ENCODE measurements at places on chromosomes 6 and 20.

DNA sequence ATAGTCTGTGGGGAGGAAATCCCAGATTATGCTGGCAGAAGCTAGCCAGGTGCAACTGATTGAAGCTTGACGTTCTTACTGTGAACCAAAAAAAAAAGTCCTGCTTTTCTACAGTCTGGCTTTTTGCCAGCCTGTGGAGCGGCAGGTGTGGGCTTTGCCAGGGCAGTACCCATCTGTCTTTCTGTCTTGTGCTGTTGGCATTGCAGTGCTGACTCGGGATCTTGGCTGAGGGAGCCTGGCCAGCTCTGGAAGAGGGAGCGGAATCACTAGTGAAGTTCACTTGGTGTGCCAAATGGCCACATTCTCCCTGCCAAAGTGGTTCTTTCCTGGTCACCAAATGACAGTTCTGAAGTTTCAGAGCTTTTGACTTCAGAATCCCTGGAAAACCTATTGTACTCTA is 5.0 kb downstream of the KIF3B start:
- DNase-seq = no peak

DNA sequence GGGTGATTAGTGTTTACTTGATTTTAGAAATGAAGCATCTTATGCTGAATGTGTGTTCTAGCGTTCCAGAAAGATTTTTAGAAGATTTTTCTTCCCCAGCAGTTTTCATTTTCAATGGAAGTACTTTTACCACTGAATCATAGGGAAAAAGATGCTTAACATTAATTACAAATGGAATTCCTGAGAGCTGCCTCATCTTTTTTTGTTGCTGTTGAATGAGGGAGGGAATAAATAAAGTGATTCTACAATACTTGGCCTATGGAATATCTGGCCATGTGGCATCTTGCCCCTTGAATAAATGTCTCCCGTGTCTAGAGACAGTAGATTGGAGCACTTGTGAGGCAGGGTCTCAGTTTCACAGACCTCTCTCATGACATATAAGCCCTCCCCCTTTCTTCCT is 44.1 kb upstream of the SLC22A1 start:
- no peak for DNase-seq

DNA sequence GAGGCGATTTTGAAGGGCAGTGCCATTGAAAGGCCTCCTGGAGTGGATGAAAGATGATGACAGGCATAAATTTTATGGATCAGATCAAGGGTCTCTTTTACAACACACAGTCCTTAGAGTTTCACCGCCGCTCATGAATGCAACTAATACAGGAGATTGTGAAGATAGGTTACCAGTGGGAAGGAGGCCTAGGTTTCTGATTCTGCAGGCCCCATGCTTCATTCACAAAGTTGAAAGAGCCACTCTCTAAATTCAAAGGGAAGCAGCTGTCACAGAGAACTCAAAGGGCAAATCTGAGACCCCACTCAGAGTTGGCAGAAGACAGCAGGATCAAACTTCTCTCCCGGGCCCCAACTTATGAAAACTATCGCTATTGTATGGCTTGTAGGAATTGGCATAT is 137.6 kb downstream of the MAP3K7 start:
- DNase-seq = no peak

- DNase-seq = no peak
Observed at GRCh38 chr20:24522452-24523330, 53.3 kb downstream of the SYNDIG1 start.

GRCh38 chr6:37725957-37726356 is 28.3 kb upstream of the MDGA1 start:
- no peak for DNase-seq

DNA sequence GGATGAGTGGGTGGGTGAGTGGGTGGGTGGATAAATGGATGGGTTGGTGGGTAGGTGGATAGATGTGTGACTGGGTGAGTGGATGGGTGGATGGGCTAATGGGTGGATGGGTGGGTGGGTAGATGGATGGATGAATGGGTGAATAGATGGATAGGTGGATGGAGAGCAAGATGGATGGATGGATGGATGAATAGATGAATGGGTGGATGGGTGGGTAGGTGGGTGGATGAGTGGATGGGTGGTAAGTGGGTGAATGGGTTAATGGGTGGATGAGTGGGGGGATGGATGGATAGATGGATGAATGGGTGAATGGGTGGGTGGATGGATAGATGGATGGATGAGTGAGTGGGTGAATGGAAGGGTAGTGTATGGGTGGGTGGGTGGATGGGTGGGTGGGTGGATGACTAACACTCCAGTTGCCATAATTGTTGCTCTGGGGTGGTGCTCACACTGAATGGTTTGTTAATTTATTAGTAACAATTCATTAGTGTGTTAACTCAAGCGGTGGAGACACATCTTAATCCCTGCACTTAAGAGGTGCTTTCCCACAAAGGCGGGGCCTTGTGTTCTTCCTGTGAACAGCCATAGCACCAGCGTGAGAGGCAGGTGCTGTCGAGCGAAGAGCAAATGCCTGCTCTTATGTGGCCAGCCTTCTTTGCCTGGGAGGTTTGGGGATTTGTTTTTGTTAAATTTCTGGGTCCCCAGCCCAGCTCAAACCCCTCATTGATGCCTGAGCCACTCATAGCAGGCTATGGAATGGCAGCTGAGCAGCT is 4.9 kb upstream of the APCDD1L start:
- no peak for DNase-seq

GRCh38 chr20:50583442-50584150 is 73.4 kb downstream of the PTPN1 start:
- DNase-seq = no peak

GRCh38 chr6:82783587-82784236 is 281.9 kb downstream of the UBE3D start:
- no peak for DNase-seq

- no peak for DNase-seq
Observed at GRCh38 chr6:98067375-98067774, 767.0 kb upstream of the POU3F2 start.
